ENCODE measurements at places on chromosomes 6 and 20. TPM values are rescaled to one million over a fixed set of nuclear protein-coding genes. Genes with fewer than 3 reads are reported as not detected.

- H3K27ac ChIP-seq, result no peak overlapping the region
- H3K27me3 ChIP-seq, result peaks cover 5% of the 10 kb centered on the region
- H3K36me3 ChIP-seq, result no peaks in the 10 kb centered on the region
Observed at GRCh38 chr6:49097116-49097515, 365.9 kb downstream of the MMUT start.

CNR1 gene
- total RNA-seq, result not detected

DNA sequence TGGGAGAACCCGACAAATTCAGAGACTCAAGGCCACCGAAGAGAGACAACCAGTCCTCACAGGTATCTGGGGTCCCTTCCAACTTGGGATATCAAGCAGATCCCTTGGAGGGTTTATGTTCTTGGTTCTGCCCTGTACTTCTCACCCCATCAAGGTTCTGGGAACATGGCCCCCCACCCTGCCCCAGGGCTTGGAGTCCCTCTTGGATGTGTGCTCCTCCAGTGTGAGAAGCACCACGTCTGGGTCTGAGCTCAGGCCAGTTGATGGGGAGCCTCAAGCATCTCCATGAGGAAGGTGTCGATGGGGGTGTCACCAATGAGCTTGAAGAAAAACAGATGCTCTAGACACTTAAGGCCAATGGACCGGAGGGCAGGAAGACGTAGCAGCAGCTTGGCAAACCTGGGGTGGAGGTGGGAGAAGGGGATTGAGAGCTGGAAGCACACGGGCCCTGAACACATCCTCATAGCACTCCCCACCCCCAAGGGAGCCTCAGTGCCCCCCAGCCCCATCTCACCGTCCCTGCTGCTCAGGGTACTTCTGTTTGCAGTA is 2.2 kb upstream of the COL11A2 start:
- H3K27me3 ChIP-seq, result peaks cover 19% of the 10 kb centered on the region
- peaks cover 29% of the 10 kb centered on the region for H3K36me3 ChIP-seq
- peaks cover 23% of the 10 kb centered on the region for H3K4me1 ChIP-seq
- no peak for DNase-seq
- no peak overlapping the region for H3K27ac ChIP-seq

GRCh38 chr20:35575958-35576357 is 34.1 kb downstream of the ERGIC3 start:
- peaks cover 11% of the 10 kb centered on the region for H3K36me3 ChIP-seq
- no peak overlapping the region for H3K4me3 ChIP-seq
- H3K27me3 ChIP-seq, result peaks cover 21% of the 10 kb centered on the region
- no peak overlapping the region for H3K27ac ChIP-seq
- no peaks in the 10 kb centered on the region for H3K4me1 ChIP-seq
- no peak for DNase-seq

- no peaks in the 10 kb centered on the region for H3K27me3 ChIP-seq
- DNase-seq, result no peak
- peaks cover 28% of the 10 kb centered on the region for H3K4me1 ChIP-seq
- H3K4me3 ChIP-seq, result no peak overlapping the region
- H3K36me3 ChIP-seq, result no peaks in the 10 kb centered on the region
Observed at GRCh38 chr6:166958926-166959861, 2.8 kb upstream of the RNASET2 start.

DNA sequence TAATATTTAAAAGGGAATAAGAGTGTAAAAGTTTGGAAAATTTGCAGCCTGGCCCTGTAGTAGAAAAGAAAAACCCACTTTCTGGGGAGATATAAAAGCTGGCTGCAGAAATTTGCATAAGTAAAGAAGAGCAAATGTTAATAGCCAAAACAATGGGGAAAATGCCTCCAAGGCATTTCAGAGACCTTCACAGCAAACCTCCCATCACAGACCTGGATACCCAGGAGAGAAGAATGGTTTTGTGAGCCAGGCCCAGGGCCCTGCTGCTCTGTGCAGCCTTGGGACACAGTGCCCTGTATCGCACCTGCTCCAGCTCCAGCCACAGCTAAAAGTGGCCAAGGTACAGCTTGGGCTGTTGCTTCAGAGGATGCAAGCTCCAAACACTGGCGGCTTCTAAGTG is 113.8 kb downstream of the BTBD9 start:
- no peak for DNase-seq
- H3K4me1 ChIP-seq, result peaks cover 27% of the 10 kb centered on the region
- no peak overlapping the region for H3K4me3 ChIP-seq
- H3K36me3 ChIP-seq, result peaks cover 33% of the 10 kb centered on the region

GUCA1A gene
- total RNA-seq, result not detected

GRCh38 chr6:12516070-12516469 is 200.5 kb upstream of the PHACTR1 start:
- H3K27ac ChIP-seq, result no peak overlapping the region
- H3K4me1 ChIP-seq, result peaks cover 9% of the 10 kb centered on the region
- peaks cover 1% of the 10 kb centered on the region for H3K27me3 ChIP-seq
- H3K36me3 ChIP-seq, result no peaks in the 10 kb centered on the region
- no peak overlapping the region for H3K4me3 ChIP-seq
- no peak for DNase-seq

DNA sequence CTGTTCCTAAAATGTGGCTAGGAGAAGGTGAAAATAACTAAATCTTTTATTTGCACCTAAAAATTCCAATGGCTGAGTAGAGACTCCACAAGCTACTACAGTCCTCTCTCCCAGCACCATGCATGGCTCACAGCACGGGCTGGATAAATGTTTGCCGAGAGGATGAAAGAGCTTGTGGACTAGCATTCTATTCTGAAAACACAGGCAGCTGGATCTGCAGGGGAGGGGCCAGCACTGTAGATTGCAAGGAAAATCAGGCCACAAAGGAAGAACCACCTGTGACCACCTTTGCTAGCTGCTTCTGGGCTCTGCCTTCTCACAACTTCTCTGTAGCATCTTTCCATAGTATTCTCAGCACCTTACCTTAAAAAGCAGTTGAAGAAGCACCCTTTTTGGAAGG is 46.6 kb downstream of the CLIC5 start:
- no peak for DNase-seq
- peaks cover 2% of the 10 kb centered on the region for H3K27me3 ChIP-seq
- H3K36me3 ChIP-seq, result no peaks in the 10 kb centered on the region
- no peak overlapping the region for H3K4me3 ChIP-seq

GRCh38 chr20:6515261-6515660 is 252.2 kb upstream of the BMP2 start:
- H3K4me1 ChIP-seq, result no peaks in the 10 kb centered on the region
- no peaks in the 10 kb centered on the region for H3K36me3 ChIP-seq

GRCh38 chr6:22238861-22239260 is 58.0 kb downstream of the PRL start:
- H3K4me1 ChIP-seq, result no peaks in the 10 kb centered on the region
- H3K27me3 ChIP-seq, result no peaks in the 10 kb centered on the region
- H3K36me3 ChIP-seq, result no peaks in the 10 kb centered on the region
- no peak for DNase-seq
- H3K4me3 ChIP-seq, result no peak overlapping the region

All from HFFc6 (cell line).